ENCODE measurements at places on chromosomes 3 and 15.

DNA sequence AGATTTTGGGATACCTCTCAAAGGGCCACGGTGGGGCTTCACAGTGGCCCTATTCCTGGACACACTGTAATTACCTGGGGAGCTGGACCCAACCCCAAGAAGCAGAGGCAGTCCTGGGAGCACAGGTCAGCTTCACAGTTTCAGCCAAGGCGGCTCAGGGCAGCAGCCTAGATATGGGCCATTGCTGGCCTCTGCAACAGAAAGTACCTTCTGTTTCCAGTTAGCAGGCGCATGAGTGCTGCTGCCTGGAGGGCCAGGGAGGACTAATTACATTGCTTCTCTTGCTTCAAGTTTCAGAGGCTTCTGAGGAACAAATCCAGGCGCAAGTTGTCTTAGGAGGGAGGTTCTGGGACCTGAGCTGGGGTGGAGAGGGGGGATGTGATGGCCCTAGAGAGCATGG, 13.5 kb upstream of the DUSP7 start:
- no peak for DNase-seq

- no peak for DNase-seq
Observed at GRCh38 chr3:191997579-191998268, 536.8 kb downstream of the PYDC2 start.

GRCh38 chr3:10526366-10526765, 21.0 kb upstream of the ATP2B2 start:
- no peak for DNase-seq

DNA sequence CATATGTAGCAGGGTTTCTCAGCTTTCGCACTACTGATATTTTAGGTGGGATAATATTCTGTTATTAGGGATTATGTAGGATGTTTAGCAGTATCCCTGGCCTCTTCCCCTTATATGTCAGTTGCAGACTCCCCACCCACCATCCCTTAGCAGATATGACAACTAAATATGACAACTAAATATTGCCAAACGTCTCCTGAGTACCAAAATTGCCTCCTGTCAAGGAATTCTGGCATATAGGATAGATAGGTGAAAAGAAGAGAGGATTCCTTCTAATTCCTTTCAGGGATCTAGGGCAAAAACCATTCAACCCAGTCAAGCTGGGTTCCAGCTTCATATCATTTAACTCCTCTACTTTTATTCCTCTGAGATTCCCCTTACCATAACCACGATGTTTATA, 759.8 kb downstream of the AGBL1 start:
- no peak for DNase-seq

- DNase-seq, result peak; percentile 78
Observed at GRCh38 chr3:71724584-71725270, 475 bp downstream of the EIF4E3 start.
